T-cell (primary cell): ENCODE measurements at places on chromosomes 2 and 18.
A peak's percentile ranks its signal among the peaks of the same experiment; 100 is the strongest.

DNA sequence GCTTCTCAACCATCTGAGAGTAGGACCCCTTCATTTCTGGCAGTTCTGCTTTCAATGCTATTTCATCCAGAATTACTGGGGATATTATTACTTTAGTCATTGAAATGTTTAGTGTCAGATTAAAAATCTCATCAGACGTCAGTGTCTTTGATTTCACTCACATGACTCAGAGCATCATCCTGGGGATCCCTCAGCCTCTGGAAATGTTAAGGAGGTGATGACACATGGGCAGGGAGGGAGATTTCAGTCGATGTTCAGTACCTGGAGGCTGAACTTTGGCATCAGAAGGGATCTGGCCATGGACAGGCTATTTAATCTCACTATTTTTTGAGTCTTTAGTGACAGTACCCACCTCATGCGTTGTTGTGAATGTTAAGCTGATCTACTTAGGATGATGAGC lies 39.1 kb downstream of the OSBPL6 start:
- no peak for DNase-seq

DNA sequence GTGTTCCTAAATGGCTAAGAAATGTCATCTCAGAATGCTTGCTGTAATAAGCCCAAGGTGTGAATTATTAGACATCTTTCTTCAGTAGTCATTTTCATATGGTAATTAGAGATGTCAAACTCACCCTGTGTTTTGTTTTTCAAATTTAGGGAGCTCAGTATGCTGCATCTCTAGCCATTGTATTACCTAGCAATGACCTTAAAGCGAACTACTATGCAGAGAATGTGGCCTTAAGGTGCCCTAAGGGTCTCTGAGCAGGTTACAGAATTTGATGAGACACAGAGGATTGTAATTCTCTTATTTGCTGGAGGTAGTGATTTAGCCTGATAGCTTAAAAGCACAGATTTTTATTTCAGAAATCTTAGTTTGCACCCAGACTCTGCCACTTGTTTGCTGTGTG lies 1052.6 kb upstream of the DDX18 start:
- DNase-seq, result no peak

- DNase-seq, result no peak
Observed at GRCh38 chr18:13551305-13551603, 175.1 kb downstream of the FAM210A start.

- no peak for DNase-seq
Observed at GRCh38 chr2:118085173-118086023, 2.9 kb upstream of the INSIG2 start.

GRCh38 chr18:36808681-36809080 lies 20.1 kb downstream of the TPGS2 start:
- DNase-seq, result no peak

DNA sequence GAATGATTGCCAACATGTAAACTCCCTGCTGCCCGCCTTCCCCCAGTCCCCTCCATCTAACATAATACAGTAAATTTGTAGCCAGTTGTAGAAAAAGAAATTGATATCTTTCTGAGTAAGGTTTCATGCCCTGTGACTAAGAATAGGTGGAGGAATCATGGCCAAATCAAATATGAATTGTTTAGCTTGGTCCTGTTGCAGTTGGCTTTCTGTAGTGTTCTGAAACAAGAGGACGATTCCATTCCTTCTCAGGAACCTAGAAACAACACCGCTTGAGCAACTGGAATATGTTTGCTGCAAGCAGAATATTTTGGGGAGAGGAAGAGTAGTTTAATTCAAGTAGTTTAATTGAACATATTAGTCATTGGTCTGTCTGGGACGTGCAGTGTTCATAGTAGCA lies 7.0 kb upstream of the DRC1 start:
- no peak for DNase-seq

- no peak for DNase-seq
Observed at GRCh38 chr2:223536546-223536945, 65.6 kb downstream of the SCG2 start.

DNA sequence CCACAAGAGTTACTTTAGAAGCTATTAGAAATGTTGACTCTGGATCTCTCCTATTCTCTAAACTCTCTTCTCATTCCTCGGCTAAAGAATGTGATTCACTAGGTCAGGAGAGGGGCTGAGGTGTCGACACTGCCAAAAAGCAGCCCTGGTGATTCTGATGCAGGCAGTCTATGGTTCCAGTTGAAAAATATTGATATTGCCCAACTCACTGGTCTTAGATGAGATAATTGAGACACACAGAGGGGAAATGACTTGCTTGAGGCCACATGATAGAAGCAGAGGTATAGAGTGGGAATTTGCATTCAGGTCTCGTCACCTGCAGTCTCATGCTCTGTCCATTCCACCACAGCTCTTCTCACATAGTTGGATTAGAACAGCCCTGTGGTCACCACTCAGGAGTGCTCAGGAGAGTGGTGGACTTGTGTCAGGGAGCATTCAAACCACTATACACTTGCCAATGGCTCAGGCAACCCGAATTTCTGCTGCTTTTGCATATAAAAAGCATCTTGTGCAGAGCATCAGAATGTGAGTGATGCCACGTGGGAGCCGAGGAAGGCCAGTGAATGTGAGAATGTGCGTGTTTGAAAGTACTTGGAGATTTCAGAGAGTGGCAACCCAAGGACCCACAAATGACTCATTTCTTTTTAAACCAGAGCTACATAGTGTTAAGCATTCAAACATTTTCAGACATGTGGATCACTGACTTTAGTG lies 65.1 kb upstream of the CTLA4 start:
- DNase-seq, result no peak

GRCh38 chr18:9017905-9018227 lies 84.6 kb upstream of the NDUFV2 start:
- no peak for DNase-seq

- DNase-seq, result no peak
Observed at GRCh38 chr18:9643549-9643948, 29.2 kb upstream of the PPP4R1 start.

GRCh38 chr18:55522011-55522410 lies 66.0 kb downstream of the TCF4 start:
- no peak for DNase-seq

- no peak for DNase-seq
Observed at GRCh38 chr2:241818229-241818942, 9.4 kb downstream of the NEU4 start.

DNA sequence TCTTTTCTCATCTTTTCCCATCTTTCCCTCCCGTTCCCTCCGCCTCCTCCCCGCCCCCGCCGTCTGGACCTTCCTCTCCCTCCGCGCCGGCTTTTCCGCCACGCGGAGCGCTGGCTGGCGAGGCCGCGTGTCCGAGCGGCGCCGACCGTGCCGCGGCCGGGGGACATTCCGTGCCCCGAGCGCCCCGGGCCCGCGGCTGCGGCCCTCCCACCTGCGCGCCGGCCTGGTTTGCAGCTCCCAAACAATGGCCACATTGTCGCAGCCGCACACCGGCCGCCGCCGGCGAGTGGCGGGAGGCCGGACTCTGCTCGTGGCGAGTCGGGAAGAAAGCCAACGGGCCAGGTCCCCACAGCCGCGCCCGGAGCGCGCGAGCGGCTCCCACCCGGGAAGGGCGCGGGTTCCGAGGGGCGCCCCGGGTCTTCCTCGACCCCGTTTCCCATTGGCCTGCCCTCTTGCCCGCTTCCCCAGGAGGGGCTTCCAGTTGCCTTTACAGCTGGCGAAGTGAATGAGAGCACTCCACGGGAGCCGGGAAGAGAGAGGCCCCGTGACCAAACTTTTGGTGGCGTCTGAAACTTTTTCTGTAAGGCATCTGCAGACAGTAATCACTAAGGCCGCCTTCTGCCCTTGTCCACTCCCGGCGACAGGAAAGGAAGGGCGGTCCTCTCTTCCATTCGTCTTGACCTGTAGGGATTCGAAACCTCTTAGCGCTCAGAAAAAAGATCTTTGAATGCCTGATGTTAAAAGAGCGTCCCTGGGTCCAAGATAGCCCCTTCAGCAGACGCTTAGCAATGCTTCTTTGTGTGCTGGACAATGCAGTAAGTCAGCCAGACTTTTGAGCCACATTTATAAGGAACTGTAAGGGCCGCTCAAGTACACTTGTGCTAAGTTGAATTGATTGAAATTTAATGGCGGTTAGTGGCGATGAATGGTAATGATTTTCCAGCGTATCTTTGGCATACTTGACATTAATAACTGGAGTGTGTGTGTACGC lies 6.2 kb downstream of the GLI2 start:
- DNase-seq, result no peak

- DNase-seq, result no peak
Observed at GRCh38 chr18:63454497-63454896, 22.3 kb upstream of the SERPINB5 start.

DNA sequence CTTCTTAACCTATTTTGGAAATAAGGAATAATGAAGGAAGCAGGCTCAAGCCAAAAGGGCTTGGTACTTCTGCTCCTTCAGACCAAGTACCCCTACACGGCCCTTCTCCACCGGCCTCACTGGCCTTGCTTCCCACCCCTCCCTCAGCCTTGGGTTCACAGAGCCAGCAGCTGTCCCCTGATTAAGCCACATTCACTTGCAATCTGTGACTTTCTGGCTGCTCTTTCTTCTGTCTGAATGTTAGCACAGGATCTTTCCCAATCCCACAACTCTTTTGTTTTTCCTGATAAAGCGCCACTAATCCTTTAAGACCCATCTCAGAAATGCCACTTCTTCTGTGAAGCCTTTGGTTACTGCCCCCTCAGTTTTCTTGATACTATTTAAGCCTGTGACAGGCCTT lies 52.4 kb downstream of the REEP1 start:
- no peak for DNase-seq

GRCh38 chr2:145503511-145503910 lies 983.6 kb upstream of the ZEB2 start:
- DNase-seq, result no peak

DNA sequence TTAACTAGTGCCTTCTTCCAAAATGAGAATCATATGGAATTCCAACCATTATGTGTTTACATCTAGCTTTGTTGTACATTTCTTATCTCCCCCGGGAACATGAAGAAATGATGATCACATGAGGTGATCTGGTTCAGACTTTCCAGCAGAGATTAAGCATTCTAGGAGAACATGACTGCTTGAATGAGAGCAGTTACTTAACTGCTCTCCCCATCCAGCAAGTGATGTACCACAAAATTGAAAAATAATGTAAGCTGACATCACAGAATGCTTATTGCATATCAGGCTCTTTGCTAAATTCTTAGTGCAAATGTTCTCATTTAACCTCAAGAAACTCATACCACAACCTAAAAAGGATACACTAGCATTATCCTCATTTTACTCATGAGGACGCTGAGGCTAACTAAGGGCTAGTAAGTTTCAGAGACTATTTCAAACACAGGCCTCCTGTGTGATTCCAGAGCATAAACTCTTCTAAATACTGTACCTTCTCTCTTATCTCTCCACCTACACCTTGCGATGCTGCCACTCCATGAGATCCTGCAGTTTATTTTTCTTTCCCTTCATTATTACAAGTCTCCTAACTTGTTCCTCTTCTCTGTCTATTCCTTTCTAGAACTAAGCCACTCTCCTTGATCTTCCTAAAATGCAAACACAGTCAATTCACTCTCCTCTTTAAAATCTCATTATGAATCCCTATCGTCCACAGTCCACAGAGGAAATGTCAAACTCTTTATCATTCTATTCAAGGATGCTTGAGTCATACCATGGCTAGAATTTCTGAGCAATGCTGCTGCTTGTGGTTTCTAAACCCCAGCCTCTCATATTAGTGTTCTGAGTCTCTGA lies 1224.8 kb upstream of the ZEB2 start:
- DNase-seq, result no peak

DNA sequence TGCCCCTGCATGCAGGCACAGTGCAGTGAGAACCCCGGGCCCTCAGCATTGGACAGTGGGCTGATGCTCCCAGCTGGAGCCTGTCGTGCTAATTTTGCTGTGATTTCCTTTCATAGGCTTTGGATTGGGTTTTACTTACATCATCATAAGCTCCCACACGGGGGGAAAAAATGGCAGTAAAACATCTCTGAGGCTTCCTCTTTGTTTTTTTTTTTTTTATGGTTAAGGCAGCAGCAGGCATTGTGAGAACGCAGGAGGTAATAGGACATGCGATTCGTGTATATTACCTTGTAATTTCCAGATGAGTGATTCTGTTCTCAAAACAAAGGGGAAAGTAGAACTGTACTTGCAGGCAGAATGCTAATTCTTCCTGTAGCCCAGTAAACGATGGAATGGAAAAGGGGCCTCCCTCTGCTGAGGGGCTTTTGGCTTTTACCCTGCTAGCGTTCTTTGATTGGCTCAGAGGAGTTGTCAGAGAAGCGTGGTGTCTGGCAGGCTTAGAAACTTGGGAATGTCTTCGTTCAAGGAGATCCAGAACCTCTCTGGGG lies 89.7 kb downstream of the NPAS2 start:
- DNase-seq, result no peak

DNA sequence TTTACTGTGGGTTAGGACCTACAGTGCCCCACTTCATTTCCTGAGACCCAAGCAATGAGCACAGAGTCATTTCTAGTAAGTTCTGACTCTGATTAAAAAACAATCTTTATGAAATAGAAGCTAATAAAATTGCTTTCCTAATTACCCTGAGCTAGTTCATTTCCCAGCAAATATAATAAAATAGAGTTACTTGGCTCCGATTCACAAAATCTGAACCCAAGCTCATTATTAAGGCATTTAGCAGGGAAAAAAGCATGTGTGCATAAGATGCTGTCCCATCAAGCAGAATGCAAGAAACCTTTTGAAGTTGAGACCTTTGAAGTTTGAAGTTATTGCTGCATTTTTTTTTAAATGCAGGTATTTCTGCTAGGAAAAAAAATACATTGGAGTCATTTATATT lies 629.1 kb downstream of the BCL11A start:
- no peak for DNase-seq

GRCh38 chr2:238784671-238785527 lies 63.0 kb upstream of the TWIST2 start:
- DNase-seq, result peak; percentile 25

DNA sequence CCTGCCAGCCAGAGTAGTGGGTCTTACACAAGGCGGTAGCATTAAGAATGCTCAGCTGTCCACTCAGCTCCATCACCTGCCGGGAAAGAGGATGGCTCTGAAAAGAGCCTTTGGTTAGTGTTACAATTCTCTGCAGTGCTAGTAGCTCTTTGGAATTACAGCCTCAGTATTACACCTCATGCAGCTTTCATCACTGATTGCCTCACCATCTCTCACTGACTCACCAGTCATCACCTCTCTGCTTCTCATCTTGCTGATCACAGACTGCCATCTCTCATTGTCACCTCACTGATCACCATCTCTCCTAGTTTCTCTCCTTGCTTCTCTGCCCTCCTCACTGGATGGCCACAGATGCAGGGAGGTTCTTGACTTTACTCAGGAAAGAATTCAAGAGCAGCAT lies 573.5 kb upstream of the SETBP1 start:
- DNase-seq, result no peak

DNA sequence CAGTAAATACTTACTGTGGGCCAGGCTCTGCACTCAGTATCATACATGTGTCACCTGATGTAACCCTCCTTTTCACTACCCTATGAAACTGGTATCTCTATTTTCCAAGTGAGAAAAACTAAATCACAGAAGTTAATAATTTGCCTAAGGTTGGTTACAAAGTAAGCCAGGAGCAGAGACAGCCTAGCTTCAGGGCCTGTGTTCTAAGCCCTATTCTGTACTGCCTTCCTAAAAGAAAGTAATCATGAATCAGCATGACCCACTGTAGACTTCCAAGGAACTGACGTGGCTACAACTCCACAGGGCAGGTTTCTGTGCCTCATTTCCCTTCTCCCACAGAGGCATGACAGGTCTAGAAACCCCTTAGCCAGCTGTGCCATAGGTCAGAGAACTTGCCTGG lies 14.3 kb downstream of the ZNF142 start:
- DNase-seq, result no peak
